ENCODE measurements at places on chromosomes 5 and 9.

- DNase-seq: no peak
These were observed 206.6 kb downstream of the MAT2B start for GRCh38 chr5:163712011-163712410.

- no peak for DNase-seq
These were observed 45.1 kb upstream of the HK3 start for GRCh38 chr5:176944268-176944667.

DNA sequence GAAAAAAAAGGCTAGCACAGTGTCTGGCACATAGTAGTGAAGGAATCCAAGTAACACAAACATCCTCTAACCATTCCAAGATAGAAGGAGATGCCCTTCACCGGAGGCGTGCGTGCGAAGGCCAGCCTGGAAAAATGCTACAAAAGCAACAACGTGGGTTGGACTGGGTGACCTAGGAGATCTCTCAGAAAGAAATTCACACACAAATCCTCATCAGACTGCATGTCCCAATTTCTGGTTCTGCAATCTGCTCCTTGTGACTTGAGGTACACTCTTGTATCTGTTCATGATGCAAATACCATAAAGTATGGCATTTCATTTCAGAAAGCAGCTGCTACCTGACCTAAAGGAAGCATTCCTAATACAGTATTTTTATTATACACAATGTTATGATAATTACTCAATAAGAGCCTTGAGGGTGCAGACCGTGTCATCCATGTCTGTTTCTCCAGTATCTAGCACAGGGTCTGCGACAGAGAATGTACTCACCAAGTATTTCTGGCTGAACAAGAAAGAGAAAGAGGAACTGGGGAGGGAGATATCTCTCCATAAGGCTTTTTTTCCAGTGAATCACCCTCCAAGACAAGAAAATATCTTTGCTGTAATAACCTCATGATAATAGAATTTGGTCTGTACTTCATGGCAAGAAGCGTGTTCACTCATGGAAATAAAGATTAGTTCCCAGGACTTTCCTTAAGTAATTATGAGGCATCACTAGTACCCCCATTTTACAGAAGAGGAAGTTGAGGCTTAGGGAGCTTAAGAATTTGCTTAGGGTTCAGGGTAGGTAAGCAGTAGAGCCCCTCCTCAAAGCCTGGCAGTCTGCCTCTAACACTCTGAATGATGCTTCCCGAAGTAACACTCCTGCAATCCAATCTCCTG lies 138.3 kb downstream of the CDK5RAP2 start:
- DNase-seq: no peak

- no peak for DNase-seq
These were observed 1.1 kb downstream of the PCDHAC2 start for GRCh38 chr5:140967226-140967893.

- no peak for DNase-seq
These were observed 24.2 kb upstream of the SHISAL2B start for GRCh38 chr5:64666078-64666477.

DNA sequence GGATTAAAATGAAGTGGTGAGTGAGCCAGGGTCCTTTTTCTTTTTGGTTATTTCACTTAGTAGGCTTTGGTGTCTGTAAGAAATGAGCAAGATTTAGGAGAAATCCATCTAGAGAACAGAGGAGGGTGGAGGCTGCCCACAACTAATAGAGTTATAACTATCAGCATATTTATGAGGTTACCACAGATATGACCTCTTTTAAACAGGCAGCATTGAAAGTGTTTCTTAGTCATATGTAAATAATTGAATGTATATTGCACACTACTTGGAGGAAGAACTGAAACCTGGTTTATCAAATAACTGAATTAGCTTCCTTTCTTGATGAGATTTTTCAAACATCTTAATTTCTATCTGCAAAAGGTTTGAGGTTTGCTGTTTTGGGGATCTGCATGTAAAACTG lies 483.1 kb upstream of the PIK3R1 start:
- no peak for DNase-seq

DNA sequence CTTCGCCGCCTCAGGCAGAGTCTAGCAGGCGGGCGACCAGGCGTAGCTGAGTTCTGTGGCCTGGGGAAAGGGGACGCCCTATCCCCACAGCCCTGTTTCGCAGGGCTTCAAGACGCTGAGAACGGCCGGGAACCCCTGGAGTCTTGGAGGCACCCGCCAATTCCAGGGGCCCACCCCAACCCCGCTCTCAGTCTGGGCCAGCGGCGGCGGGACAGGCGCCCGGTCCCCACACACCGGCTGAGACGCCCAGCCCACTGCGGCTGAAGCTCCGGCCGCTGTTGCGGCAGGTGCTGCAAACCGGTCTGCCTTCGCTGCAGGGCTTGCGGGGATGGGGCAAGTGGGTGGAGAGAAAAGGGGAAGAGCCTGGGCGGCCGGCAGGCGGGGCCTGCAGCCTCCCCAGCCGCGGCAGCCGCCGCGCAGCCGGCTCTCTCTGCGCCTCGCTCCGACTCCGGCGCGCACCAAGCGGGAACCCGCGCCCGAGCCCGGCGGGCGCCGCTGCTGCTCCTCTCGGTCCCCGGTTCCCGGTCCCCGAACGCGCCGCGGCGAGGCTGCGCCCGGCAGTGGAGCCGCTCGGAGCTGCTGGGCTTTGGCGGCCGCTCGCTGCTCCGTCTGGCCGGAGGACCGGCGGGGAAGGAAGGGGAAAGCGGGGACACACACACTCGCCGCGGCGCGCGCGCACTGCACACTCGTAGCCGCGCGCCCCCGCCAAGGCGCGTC lies at the start of gene PIP5K1B:
PIP5K1B (plus strand) TSS at position 427 of the 717 bp plus-strand sequence. CDS start 117,375 bp downstream, outside the sequence.
- DNase-seq: no peak

DNA sequence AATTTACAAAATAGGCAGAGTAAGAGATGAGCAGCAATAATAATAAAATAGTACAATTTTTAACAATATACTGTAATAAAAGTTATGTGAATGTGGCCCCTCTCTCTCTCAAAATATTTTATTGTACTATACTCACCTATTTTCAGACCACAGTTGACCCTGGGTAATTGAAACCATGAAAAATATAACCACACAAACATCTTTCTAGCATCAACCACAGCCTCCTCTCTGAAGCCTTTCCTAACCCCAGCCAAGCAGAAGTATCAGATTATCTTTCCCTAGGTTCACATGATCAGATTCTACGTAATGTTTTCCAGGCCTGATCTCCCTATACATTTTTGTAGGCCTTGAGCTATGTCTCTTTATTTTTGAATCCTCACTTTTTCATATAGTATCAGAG lies 35.2 kb downstream of the DNAH5 start:
- DNase-seq: no peak

- no peak for DNase-seq
These were observed 245.3 kb downstream of the SH3GL2 start for GRCh38 chr9:17824191-17824590.

DNA sequence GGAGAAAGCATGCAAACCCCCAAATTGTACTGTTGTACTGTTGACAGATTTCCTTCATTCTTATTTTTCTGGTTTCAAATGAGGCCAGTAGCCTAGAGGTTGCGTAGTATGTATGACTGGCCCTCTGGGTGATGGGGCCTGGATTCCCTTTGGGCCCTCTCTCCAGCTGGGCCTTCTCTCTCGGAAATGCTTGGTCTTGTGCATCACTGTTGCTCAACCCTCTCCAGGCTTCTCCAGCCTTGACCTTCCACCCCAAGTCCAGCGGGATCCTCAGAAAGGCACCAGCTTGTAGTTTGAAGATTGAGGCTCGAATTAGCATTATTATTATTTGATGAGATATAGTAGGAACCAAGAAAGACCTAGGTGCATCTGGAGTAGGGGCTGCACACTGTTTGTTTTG lies 87.0 kb downstream of the ANGPTL2 start:
- no peak for DNase-seq

DNA sequence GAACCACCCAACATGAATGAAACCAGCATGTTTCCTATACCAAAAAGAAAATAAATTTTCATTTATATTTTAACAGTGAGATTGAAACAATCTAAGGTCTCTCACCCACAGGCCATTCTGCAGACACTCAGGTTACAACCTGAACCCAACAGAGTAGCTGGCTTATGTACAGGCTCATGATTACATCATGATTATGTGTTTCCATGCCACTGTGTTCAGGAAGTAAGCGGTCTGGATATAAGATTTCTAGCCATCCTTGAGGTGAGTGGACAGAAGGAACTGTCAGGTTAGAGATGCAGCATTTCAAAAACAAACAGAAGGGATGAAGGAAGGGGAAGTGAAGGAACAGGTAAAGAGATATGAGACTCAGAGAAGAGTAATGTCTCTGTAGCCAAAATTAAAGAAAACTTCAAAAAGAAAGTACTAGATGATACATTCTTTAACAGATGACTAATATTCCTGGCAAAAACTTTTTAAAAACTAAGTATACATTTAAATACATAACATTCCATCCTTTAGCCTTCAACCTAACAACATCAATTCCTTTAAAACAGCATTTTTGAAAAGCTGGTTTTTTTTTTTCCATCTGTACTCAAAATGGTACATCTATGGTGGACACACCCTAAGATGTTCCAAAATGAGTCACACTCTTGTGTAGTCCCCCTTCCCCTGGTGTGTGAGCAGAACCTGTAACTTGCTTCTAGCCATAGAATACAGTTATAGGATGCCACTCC lies 119.8 kb downstream of the LPAR1 start:
- DNase-seq: no peak

DNA sequence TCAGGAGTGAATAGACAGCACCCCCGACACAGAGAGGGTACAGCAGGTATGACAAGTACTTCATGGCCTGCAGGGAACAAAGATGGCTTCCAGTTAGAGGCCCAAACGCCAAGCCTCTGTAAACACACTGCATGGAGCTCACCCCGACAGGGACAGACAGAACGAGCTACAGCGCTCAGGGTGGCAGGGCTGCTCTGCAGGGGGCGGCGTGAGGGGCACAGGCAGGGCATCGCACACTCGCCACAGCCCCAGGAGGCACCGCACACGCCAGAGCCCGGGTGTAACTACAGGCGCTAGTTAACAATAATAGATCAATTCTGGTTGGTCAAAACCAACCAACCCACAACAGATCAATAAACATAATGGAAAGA lies 21.1 kb downstream of the CLPTM1L start:
- DNase-seq: no peak

DNA sequence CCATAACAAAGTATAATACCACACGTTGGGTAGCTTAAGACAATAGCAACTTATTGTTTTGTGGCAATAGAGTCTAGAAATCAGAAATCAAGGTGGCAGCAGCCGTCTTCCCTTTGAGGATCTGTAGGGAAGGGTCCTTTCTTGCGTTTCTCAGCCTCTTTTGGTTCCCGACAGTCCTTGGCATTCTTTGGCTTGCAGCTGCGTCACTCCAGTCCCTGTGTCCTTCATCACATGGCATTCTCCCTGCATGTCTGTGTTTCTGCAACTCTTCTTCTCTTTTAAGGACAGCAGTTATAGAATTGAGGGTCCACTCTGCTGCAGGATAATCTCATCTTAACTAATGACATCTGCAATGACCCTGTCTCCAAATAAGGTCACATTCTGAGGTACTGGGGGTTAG lies 140.1 kb downstream of the FBXL7 start:
- no peak for DNase-seq

GRCh38 chr5:440401-441201 lies 2.4 kb upstream of the EXOC3 start:
- no peak for DNase-seq

DNA sequence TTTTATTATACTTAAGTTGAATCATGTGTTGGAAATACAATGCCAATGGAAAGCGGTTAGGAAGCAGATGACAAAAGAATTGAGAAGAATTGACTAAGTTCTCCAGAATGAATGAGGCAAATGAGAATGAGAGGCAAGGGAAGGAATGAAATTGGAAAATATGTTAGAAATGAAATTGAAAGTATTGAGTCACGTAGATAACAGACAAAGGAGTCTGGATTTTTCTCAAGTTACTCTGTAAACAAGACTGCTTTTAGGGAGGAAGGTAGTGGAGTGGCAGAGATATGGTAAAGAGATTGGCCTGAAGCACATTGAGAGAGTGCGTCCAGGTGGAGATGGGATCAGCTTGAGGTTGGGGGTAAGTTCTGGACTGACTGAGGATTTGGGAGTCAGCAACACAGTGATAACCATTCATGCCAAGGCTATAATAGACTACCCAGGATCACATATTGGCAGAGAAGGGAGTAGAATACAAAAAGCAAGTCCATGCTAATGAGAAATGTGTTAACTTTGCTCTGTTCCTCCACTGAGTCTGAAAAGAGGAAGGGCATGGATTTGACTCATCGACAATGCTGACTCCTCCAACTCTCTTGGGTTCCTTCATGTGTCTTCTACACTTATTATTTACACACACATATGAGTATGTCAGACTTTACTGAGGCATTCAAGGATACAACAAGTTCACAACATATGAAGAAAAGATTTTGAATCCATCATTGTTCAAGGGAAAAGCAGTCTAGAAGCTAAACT lies 814.2 kb upstream of the ZNF608 start:
- no peak for DNase-seq

DNA sequence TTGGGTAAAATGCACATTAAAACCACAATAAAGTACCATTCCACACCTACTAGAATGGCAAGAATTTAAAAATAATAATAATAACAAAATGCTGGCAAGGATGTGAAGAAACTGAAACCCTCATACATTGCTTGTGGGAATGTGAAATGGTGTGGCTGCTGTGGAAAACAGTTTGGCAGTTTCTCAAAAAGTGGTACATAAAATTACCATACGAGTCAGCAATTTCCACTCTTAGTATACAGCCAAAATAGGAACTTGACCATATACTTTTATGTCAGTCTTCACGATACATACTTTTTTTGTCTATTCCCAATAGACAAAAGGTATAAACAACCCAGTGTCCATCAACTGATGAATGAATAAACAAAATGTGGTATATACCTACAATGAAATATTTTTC lies 15.6 kb downstream of the FKBP15 start:
- no peak for DNase-seq

DNA sequence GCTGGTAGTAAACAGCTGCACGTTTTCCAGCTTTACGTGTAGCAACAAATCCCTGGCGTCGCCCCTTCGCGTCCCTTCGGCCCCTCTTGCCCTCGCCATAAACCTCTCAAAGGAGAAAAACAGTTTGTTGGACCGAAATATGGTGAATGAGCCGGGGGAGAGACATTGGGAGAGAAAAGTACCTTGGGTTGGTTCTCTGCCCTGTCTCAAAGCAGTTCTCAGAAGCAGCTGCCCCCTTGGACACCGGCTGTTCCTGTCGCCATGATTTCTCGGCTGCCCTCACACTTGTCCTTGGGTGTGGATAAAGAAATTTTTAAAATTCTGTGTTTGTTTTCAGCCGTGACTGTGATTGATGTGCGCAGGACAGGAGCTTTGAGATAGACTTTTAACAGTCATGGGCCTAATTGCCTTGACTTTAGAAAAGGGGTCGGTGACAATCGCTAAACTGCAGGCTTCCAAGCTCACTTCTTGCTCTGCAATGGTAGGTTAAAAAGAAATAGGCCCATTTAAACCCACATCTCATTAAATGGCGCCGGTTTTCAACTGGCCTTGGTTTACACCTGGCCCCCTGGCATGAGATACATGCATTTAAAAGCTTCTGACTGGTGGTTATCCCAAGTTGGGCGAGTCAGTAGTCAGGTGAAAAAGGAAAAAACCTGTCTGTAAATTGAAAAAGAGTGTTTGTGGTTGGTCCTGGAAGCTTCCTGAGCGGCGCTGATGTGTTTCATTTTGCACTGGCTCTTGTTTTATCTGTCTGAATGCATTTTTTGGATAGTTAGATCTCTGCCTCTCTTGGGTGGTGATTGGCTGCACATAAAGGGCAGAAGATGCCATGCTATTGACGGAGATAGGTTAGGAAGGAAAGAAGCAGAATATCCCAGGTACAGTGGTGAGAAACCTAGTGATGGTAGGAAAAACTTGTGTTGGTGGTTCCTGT lies 983 bp downstream of the RCL1 start:
- DNase-seq: no peak

GRCh38 chr9:9319007-9319406 lies 1293.8 kb downstream of the PTPRD start:
- no peak for DNase-seq

GRCh38 chr9:35727676-35728040 lies 4.3 kb downstream of the TLN1 start:
- no peak for DNase-seq
